Renal cortical epithelial cell (primary cell): ENCODE measurements at places on chromosomes 6 and 20.

DNA sequence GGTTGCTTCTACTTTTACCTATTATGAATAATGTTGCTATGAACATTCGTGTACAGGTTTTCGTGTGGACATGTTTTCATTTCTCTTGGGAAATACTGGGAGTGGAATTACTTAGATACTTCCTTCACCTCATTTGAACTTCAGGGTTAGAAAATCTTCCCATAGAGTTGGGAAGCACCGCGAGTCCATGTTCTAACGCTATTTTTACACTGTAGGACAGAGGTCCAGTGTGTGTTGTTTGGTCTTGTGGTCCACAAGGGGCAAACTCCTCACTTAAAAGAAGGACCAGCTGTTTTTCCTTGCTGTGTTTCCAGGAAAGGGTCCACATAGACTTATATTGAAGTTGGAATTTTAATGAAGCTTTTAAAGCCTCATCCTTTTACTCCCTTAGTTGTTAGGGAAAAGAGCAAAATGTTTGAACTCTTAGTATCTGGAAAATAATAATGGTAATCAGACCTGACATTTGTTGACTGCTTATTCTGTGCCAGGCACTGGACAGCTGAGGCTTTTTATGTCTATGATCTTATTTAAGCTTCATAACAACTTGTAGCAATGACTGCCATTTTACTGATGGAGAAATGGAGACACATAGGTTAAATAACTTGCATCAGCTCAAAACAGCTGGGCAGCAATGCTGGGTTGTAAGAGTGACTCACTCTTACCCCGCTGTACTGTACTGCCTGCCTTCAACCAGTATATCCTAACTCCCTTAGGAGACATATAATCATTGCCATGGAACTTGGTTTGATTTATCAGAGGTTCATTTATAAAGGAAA, 52.0 kb downstream of the CDC5L start:
- DNase-seq: peak; percentile 34

- no peak for DNase-seq
Observed at GRCh38 chr6:13445744-13446115, 41.7 kb downstream of the GFOD1 start.

DNA sequence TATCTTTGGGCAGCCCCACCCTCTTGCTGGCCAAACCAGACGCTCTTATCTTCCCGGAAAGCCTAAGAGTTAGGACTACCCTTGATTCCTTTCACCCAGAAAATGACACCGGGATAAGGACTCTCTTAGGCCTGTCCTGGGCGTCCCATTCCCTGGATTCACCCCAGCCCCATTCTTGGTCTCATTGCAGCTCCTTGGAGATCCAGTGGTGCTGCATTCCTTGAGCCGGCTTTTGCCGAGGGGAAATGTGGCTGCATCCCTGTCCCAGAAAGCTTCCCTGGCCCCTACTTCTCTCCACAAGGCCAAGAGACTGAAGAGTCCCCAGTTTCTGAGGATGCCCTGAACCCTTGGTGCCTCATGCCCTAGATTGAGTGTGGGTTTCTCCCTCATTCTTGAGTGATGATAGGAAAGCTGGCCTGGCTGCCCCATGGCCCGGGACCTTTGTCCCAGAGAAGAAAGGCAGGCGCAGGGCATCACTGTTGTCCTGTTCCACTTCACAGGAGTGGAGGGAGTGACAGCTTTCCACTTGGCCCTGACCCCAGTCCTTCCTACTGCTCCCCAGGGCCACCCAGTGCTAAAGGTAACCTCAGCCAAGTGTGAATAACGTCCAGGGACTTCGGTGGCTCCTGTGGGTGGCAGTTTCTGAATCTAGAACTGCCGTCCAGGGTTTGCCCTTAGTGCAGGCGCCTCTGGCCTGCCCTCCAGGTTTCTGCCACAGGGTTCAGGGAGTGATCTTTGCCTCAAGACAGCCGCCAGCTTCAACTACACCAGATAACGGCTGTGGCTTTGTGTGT, 42.7 kb upstream of the MYL9 start:
- no peak for DNase-seq

GRCh38 chr6:3397229-3398164, 59.4 kb downstream of the SLC22A23 start:
- DNase-seq: no peak

- DNase-seq: no peak
Observed at GRCh38 chr6:139644821-139645220, 270.4 kb upstream of the CITED2 start.

- DNase-seq: no peak
Observed at GRCh38 chr6:144087789-144088426, 7.5 kb downstream of the SF3B5 start.

DNA sequence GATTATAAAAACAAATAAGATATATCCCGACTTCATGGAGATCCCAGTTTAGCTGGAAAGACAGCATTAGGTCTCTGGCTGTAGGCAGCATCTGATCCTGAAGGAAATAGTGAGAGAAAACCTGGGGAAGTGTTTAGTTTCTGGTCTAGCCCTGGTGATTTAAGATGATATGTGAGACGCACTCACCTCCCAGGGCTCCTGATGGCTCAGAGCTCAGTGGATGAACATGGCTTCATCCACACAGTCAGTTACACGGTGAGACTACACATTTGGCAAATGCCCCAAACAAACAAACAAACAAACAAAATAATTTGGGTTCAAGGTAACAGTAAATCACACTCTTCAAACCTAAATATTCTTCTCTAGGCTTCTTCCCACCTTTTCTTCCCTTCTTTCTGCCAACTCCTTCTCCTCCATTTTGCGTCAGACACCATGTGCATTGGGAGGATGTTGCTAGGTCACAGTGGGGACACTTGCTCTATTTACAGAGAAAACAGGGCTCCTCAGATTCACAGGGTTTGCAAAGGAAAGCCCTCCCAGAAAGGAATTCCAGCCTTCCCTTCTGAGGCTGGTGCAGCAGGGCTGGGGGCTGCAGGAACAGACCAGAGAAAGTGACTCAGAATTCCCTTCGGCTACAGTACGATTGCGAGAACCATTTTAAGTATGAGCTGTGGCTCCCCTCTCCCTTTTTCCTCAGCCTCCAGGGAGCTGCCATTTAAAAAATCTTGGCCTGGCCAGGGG, 59.6 kb upstream of the SALL4 start:
- no peak for DNase-seq

- DNase-seq: no peak
Observed at GRCh38 chr6:47377971-47378370, 68.3 kb upstream of the TNFRSF21 start.

- DNase-seq: no peak
Observed at GRCh38 chr6:3960754-3961361, 111.7 kb downstream of the FAM50B start.

DNA sequence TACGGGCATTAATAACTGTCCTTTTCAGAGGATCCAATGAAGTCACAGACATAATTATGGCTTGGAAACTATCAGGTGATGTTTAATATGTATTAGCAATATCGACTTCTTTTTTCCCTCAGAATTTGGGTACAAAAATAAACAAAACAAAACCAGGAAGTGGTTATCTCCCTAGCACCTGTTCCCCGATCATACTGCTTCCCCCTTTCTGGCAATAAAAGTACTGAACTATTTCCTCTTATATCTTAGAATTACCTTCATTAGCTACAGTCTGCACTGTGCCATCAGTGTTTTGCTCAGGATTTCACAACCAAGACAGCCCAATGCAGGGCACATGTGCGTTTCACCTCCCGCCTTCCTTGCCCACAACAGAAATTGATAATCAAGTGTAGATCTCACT, 216.9 kb upstream of the BTBD3 start:
- DNase-seq: no peak

DNA sequence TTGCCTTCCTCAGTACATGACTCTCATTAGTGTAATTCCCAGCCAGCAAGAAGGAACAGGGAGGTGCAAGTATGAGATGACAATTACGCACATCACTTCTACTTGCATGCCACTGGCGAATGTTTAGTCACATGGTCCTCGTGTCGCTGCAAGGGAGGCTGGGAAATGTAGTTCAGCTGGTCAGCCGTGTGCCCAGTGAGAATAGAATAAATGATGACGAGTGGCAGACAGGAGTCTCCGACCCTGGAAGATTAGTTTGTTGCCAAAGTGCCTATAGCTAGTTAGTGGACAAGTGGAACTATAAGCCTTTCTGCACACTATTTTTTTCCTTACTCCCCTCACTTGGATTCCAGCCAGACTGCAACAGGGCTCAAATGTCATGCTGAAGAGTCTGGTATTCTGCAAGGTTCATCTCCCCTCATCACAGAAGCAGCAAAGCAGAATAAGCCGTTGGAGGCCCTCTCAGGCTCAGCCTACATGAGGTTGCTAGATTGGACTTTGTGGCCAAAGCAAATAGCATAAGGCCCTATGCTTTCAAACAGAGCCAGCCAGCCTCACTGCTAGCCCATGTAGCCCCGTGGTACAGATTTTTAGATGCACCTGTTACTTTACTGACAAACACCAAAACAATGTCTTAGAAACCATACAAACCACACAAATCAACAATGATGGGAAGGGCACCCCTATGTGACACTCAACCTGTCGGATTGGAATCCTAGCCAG, 9.7 kb downstream of the LINC00237 start:
- no peak for DNase-seq

- no peak for DNase-seq
Observed at GRCh38 chr6:163352011-163352685, 62.4 kb upstream of the QKI start.

DNA sequence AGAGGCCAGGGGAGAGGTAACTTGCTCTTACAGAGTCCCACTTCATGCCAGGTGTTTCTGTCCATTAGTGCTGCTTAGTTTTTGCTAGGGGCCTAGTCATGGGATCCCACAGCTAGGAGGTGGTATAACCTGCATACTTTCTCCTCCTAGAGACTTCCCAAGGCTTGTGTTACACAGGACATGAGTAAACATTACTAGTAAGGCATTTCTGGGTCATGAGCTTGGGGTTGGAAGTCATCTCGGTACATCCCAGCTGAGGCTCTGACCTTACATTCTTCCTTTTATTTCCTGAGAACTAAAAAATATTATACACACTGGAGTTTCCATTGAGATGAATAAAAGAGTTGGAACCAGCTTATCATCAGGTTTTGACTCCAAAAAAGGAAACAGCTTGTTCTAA, 20.9 kb upstream of the PNPLA1 start:
- peak; percentile 83 for DNase-seq

- no peak for DNase-seq
Observed at GRCh38 chr20:9402141-9402540, 112.2 kb upstream of the LAMP5 start.

GRCh38 chr6:7078856-7079255, 28.9 kb upstream of the RREB1 start:
- DNase-seq: no peak

- DNase-seq: no peak
Observed at GRCh38 chr20:42130810-42131596, 512.8 kb upstream of the CHD6 start.

DNA sequence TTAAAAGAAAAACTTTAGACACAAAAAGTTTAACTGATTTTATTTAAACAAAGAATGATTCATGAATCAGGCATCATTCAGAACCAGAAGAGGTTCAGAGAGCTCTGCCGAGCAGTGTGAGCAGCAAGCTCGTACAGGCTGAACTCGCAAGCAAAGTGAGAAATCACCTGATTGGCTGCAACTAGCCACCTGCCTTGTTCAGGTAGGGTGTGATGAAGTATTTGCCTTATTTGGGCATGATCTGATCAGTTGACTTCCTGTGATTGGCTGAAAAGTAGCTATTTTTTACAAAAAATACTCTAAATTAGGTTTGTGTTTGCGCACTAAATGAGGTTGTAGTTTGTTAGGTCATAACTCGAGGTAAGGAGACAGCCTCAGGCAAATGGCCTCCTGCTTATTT, 80.7 kb downstream of the HIVEP1 start:
- DNase-seq: no peak

GRCh38 chr20:8129211-8129976, 2.7 kb upstream of the PLCB1 start:
- no peak for DNase-seq

GRCh38 chr6:161508341-161508740, 234.5 kb upstream of the AGPAT4 start:
- DNase-seq: no peak

DNA sequence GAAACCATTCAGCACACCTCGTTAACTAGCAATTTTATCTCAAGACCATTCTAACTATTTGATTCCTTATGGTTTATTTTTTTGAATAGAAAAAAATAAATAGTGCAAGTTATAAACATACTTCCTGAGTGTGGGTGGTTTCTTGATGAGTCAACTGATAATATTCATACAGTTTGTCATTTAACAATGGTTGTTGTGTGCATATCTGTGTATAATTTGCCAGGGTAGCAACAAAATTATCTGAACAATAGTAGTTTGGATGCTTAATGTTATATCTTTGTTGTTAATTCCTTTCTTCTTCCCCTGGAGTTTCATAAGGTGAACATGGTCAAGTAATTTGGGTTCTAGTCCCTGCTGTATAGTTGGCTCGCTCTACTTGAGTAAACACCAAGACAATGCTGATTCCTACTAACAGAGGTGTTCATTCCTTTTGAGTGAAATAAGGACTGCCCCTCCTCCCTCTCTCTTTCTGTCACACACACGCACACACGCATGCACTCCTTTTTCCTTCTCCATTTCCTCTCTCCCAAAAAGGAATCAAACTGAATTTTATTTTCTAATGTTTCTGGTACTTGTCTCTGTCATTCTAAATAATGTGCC, 938.1 kb upstream of the EPHA7 start:
- no peak for DNase-seq

- DNase-seq: no peak
Observed at GRCh38 chr6:124765280-124765679, 197.0 kb upstream of the RNF217 start.

- no peak for DNase-seq
Observed at GRCh38 chr20:1101533-1101932, 16.9 kb upstream of the PSMF1 start.

DNA sequence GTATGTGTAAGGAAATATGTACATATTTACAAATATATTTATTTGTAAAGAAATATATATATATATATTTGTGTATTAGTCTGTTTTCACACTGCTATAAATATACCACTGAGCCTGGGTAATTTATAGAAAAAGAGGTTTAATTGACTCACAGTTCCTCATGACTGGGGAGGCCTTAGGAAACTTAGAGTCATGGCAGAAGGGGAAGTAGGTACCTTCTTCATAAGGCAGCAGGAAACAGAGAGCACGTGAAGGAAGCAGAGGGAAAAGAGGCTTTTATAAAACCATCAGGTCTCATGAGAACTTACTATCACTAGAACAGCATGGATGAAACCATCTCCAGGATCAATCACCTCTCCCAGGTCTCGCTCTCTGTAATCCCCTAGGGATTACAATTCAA, 644.5 kb upstream of the HS3ST5 start:
- no peak for DNase-seq

DNA sequence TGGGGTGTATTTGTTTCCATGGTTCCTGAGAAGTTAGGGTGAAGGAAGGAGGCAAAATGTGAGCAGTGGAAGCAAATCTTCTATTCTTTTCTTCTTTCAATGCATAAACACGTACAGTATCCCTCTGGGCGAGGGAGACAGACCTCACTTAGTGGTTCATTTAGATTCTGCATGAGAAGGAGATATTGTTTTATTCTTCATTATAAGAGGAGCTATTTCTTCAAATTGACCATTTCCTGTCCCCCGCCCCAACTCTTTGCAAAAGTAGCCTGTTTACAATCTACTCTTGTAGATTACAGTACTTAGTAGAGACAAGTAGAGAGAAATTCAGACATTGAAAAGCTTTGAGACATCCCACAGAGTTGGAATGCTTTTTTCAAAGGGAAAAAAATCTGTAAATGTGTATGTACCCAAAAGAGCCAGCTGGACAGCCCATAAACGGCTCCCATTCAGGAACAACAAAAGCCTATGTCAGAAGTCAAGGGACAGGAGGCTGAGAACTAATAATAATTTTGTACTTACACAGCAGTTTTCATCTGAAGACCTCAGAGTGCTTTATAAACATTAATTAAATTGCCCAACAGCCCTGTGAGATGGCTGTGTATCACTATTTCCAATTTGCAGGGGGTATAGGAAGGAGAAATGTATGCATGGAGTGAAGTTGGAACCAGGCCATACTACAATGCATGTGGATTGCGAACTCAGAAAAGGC, 23.9 kb downstream of the CD83 start:
- DNase-seq: no peak
